ENCODE measurements at places on chromosomes 5 and 9.

GRCh38 chr5:153460421-153460820 is 30.0 kb upstream of the GRIA1 start:
- no peak for DNase-seq

DNA sequence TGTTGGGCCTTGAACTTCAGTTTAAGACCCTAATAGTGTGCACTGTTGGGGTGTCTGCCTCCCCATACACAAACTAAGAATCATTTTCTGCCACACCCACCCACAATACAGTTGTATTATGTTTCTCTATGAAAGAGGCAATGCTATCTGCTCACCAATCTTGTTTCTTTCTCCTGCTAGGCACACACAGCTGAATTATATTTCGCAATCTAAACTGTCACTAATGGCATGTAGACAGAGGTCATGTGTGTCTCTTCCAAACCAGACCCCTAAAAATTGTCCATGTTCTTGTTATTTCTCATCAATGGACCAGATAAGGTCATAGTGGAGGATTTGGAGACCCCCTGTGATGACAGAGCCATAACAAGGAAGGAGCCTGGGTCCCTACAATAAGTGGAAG is 57.3 kb downstream of the RIGI start:
- no peak for DNase-seq

GRCh38 chr9:94619026-94619425 is 20.3 kb downstream of the FBP1 start:
- DNase-seq = no peak

DNA sequence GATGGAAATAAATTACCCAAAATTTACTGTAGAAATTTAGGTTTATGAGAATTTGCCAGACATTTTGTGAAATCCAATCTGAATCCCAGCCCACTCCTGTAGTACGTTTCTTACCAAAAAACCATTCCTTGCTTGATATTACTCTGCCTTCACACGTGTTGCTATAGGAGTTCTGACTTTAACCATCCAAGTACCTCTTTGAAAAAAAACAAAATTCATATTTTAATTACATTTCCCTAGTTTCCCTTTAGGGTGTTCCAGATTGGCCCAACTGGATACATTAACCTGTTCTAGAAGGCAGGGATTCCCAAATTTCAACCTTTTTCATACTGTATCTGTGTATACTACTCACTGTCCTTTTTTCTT is 1.4 kb upstream of the PJA2 start:
- no peak for DNase-seq

GRCh38 chr5:73605223-73606087 is 20.5 kb upstream of the ARHGEF28 start:
- no peak for DNase-seq

DNA sequence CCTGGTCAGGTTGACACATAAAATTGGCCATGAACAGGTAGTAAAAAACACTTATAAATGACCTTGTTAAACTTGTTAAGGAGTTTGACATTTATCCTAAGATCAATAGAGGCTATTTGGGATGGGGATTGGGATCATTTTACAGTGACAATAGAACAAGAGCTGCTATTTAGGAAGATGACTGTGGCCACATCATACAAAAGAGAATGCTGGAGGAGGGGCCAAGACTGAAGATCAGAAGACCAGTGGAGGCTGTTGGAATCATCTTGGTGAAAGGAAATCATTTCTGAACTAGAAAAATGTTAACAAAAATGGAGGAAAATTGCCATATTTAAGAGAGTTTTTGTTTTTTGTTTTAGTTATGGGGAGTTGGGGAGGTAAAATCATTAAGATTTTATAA is 304.8 kb upstream of the TLE4 start:
- no peak for DNase-seq

GRCh38 chr5:38341056-38341455 is 82.7 kb downstream of the EGFLAM start:
- no peak for DNase-seq

DNA sequence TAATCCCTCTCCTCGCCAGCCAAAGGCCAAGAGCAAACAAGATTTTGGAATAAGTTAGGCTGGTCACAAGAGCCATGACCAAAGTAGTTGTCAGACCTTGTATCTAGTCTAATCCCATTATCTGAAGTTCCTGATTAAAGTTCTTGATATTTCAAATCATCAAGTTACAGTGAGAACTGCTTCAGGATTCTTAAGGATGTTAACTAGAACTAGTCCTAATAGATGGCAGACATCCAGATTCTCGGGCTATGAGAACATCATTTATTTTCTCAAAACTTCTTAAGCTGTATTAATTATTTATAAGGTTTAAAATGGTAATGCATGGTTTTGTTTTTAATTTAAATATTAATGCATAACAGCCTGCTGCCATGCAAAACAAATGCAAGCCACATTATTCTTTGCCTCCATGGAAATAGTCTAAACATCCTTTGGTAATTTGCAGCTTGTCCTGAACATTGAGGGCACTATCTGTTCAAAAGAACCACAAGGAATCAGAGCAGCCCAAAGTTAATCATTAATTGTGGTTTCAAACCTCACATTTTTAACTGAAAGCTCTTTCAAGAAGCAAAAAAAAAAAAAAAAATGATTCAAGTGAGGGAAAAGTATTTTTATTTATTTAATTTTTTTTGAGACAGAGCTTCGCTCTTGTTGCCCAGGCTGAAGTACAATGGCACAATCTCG is 95.1 kb downstream of the TTC39B start:
- no peak for DNase-seq

DNA sequence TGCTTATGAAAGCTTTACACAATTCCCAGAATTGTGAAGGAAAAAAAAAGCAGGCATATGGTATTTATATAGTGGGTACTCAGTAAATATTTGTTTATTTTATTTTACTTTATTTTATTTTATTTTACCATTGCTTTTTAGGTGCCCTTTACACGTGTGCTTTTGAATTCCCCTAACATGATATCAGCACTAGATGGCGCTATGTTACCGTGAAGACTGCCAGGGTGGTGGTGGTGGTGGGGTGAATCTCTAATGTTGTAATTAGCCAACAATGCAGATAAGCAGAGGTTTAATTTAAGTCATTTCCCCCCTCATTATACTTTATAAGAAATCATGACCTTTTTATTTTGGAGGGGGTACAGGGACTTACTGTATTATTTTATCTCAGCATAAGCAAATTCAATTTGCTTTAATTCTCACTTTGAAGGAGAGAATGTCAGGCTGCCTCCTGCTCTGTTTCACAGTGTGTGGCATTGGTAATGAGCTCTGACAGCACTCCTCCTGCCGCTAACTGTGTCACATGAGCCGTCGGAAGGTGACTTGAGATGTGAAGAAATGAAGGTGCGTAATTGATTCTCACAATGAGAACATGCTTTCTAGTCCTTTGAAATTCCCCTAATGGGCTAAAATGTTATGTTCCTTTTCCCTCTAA is 165.6 kb downstream of the YTHDC2 start:
- DNase-seq = no peak

DNA sequence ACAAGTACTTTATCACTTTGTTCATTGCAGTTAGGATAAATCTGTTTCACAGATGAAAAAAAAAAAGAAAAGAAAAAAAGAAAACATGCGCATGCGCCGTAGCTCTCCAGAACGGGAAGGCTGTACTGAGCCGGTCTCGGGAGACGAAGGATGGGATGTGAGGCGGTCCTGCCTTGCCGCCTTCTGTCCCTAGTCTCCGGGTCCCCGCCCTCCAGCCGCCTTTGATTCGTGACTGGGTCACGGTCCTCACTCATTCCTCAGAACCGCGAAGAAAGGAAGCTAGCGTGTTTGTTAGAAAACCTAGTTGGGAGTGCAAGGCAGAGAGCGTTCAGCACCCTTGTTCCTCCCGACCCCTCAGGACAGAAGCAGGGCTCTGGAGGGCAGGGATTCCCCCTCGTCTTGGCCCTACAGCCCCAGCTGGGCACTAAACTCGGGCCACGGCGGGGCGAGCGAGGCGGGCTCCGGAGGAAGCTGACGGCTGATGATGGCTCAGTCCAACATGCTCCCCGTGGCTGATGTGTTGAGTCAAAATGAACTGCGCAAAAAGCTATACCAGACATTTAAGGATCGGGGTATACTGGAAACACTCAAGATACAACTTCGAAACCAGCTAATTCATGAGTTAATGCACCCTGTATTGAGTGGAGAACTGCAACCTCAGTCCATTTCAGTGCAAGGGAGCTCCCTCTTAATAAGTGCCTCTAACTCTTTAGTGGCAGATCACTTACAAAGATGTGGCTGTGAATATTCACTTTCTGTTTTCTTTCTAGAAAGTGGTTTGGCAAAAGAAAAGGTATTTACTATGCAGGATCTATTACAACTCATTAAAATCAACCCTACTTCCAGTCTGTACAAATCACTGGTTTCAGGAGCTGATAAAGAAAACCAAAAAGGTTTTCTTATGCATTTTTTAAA is 40.0 kb downstream of the CPLANE1 start:
- no peak for DNase-seq

- DNase-seq = no peak
Observed at GRCh38 chr5:87354496-87354895, 58.2 kb downstream of the CCNH start.

- no peak for DNase-seq
Observed at GRCh38 chr5:175354964-175355363, 89.0 kb downstream of the DRD1 start.

- no peak for DNase-seq
Observed at GRCh38 chr9:79264041-79264440, 307.7 kb upstream of the TLE4 start.

DNA sequence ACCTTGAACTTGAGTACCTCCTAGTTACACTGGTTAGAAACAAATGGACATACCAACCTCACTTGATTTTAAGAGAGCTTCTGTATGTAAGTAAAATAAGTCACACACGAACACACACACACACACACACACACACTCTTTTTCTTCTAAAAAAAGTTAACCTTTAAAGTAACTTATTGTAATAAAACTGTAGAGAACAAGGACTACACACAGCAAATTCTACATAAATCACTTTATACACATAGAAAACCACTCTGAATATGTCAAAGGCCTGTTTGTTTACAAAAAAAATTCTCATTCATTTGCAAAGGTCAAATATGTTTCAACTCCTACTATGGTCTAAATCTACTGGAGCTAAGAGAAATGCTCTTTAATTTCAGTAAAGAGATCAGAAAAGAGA is 29.1 kb downstream of the GIN1 start:
- no peak for DNase-seq

- DNase-seq = no peak
Observed at GRCh38 chr5:78793907-78794662, 145.5 kb upstream of the LHFPL2 start.

GRCh38 chr5:132949136-132949535 is 14.3 kb downstream of the AFF4 start:
- no peak for DNase-seq

DNA sequence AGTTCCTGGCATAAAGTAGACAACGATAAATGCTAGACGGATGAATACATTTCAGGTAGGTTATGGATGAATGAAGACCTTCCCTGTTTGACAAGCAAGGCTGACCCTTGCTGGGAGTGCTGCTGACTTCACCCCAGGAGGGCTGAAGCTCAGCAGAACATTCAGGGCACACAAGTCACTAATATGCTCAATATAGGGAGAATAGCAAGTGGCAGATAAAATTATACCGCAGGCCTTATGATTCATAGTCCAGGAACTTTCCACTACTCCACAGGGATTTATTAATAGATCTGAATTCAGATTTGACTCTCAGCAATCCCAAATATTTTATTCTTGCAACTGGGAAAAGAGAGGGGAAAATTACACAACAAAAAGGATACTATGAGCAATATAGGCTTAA is 38.2 kb upstream of the GRAMD2B start:
- DNase-seq = no peak

GRCh38 chr5:180601591-180602480 is 10.5 kb upstream of the SCGB3A1 start:
- DNase-seq = no peak

- no peak for DNase-seq
Observed at GRCh38 chr9:92974761-92975755, 27.7 kb downstream of the FGD3 start.

DNA sequence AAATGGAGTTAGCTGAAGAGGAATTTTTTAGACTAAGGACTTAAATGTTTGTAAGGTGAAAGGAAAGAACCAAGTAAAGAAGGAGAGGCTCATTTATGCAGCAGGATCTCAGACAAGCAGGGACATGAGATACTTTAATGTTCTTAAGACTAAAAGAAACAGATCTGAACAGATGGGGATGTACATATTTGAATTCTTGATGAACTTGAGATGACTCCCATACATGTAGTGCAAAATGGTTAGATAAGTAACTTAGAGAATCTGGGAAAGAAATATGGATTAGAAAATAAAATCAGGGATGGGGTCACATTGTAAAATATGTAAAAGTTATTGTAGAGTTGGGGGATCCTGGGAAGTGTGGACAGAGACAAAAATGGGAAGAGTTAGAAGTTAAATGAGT is 27.1 kb upstream of the PSAT1 start:
- DNase-seq = no peak

DNA sequence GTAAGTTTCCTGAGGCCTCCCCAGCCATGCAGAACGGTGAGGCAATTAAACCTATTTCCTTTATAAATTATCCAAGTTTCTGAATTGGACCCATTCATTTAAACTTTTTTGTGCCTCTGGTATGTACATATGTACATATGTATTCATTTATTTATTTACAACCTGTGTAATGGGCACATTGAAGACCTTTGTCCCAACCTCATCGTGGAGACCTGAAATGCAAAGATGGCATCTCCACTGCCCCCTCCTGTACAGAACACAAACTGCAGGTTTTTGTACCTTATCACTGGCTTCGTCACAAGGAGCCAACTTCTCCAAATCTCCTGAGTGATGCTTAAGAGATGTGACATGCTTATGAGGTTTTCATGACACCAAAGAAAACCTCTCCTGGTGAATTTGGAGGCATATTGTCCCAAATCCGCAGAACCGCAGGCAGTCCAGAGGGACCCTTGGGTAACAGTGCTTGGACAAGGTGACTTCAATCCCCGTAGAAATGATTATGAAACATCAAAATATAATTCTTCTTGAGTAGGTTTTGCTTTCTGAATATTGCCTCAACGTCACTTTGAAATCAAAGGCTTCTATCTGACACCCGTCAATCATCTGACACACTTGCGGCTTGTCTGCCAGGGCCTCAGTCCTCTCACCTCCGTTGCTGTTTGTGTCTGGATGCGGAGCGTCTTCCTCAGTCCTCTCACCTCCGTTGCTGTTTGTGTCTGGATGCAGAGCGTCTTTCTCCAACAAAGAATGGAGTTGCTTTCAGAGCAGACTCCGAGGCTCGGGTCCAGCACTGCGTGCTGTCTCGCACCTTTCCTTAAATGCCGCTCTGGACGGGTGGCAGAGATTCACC is 135.0 kb upstream of the IRX4 start:
- peak; percentile 17 for DNase-seq

DNA sequence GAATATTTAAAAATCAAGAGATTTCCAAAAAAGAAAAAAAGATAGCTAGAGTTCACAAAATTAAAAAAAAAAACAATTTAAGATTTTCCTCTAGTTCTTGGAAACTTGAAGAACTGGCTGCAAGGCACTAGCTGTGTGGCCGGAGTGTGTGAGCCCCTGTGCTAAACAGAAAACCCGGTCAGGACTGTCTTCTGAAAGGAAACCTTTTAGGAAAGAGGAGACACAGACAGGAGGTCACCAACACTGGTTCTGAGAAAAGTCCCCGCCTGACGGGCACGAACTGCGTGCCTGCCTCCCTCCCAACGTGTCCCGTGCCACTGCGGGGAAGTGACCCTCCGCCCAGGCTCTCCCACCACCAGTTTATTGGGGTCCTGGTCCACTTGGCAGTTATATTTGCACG is 15.2 kb downstream of the TTF1 start:
- DNase-seq = no peak

Data from activated CD4-positive, alpha-beta T cell treated with anti-CD3 and anti-CD28 coated beads, Interleukin-2, amount 50 U/mL, for 4 hours (primary cell).